ENCODE measurements at places on chromosomes 16 and 17.

DNA sequence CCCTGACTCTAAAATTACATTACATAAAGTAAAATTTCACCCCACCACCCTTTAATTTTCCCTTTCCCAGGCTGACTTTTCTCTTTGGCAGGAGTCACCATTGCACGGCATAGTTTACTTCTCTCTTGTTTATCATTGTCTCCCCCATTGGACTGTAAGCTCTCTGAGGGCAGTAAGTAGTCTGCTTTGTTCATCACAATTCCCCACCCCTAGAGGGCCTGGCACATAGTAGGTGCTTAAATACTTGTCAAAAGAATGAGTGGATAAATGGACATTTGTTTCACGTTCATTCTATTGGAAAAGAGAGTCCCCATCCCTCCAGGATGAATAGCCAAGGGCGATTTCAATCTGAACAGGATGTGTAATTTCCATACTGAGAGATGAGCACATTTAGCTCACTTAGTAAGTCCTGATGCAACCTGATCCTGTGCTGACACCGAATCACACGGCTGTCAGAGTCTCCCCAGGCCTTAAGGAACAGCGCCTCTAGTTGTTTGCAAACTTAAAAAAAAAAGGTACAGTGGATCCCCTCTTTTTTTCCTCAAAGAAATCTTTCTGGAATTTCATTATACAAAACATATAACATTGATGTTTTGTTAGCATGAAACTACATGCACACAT is 54.0 kb downstream of the AKAP1 start:
- no peak for DNase-seq

DNA sequence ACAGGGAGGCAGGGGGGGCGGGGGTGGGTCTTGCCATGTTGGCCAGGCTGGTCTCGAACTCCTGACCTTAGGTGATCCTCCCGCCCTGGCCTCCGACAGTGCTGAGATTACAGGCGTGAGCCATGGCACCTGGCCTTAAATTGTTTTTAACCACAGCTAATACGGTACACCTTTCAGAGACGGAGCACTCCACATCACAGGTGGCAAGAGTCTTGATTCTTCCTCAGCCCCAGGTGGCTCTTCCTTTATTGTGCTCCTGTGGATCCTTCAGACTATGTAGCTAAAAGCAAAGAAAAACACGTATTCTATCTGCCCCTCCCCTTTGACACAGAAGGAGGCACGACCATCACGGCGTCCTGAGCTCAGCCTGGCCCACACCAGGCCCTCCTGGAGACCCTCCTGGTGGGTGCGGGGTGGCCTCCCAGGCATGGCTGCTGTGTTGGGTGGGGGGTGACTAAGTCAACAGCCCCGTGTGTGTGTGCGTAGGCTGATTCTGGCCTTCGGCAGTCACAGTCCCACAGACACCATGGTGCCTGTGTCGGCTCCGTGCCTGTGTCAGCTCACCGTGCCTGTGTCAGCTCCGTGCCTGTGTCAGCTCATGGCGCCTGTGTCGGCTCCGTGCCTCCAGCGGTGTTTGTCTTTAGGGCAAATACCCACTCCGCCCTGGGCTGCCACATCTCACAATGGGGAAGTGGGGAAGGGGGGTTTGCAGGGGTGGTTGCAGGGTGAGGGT is 10.8 kb upstream of the SECTM1 start:
- DNase-seq: no peak

DNA sequence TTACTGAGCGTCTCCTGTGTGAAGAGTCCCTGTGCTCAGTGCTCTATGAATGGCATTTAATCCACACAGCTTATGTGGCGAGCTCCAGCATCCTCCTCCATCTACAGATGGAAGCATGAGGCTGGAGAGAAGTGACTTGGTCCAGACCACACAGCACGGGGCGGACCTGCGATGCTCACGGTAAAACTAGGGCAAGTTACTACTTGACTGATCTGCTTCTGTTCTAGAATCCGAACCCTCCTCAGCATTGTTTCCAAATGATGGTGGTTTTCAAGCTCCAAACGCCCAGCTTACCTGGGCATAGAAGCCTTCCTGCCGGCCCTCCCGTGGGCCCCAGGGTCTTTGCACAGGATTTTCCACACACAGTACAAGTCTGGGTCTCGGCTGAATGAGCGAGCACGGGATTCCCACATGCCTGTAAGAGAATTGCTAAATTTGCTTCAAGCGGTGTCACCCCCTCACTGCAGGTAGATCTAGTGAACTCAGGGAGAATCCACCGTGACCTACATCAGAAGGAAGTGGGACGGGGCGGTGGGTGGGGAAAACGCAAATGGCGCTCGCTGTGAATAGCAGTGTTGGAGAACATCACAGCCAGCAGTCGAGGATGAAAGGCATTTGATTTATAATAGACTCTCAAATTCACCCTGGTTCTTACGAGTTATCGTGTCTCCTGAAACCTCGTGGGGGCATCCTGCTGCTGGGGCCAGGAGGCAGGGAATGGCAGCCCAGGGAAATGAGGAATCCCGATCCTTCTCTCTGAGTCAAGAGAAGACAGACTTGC is 101.1 kb downstream of the CMIP start:
- no peak for DNase-seq

DNA sequence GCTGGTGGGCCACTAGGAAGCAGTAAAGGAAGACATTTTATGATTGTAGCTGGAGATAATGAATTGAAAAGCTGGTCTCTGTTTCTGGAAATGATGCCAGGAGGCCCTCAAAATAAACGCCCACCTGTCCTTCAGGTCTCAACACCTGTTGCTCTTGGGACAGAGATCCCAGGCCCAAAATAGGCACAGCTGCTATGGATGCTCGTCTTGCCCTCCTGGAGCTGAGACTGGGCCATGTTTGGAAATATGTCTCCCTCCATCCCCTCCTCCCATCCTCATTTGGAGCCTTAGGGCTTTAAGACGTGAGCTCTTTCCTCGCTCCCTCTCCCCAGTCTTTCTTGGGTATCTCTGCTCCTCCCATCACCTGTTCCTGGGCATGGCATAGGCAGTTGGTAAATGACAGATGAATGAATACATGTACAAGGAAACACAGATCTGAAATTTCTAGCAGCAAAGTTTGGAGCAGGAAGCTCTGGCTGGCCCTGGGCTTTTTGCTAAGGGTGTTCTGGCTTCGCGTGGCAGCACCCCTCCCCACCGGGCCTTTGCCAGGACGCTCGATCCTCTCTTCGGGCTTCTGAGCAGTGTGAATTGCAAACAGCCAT is 33.3 kb downstream of the MYH3 start:
- no peak for DNase-seq

All from T-helper 2 cell (primary cell).